ENCODE measurements at places on chromosomes 4 and X. TPM values are rescaled to one million over a fixed set of nuclear protein-coding genes. Genes with fewer than 3 reads are reported as not detected.

The FAM149A gene
- total RNA-seq, result not detected

The OGT gene
- 309 TPM for total RNA-seq

The HTN3 gene
- total RNA-seq, result not detected

- no peaks in the 10 kb centered on the region for H3K27me3 ChIP-seq
- no peaks in the 10 kb centered on the region for H3K36me3 ChIP-seq
- no peak for DNase-seq
- no peaks in the 10 kb centered on the region for H3K4me1 ChIP-seq
- no peak overlapping the region for H3K4me3 ChIP-seq
These were observed 1024.0 kb upstream of the SLIT2 start for GRCh38 chr4:19227701-19228100.

DNA sequence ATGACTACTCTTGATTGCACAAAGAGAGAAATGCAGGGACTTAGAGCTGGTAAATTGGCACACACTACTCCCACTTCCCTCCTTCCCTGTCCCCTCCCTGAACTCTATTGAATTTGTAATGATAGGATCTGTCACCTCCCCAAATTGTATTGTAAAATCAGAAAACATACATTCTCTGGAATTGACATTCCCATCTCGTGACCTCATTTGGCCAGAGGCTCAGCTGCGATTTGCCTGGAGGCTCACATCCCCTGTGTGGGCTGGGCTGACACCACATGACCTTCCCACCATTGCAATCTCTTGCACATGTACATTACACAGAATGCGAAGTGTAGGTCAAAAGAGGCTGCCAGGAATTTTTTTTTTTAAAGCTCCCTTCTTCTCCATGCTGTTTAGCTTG, 172.1 kb downstream of the MID1IP1 start:
- H3K36me3 ChIP-seq, result no peaks in the 10 kb centered on the region
- no peak overlapping the region for H3K4me3 ChIP-seq
- H3K27me3 ChIP-seq, result peaks cover 11% of the 10 kb centered on the region

- DNase-seq, result no peak
- no peaks in the 10 kb centered on the region for H3K36me3 ChIP-seq
- no peaks in the 10 kb centered on the region for H3K27me3 ChIP-seq
- no peaks in the 10 kb centered on the region for H3K4me1 ChIP-seq
These were observed 3.6 kb downstream of the LINC00632 start for GRCh38 chrX:140713174-140713539.

GRCh38 chr4:38017609-38018008, 57.4 kb downstream of the PTTG2 start:
- no peak overlapping the region for H3K4me3 ChIP-seq
- no peaks in the 10 kb centered on the region for H3K27me3 ChIP-seq
- no peaks in the 10 kb centered on the region for H3K4me1 ChIP-seq
- H3K36me3 ChIP-seq, result peaks cover 16% of the 10 kb centered on the region
- H3K27ac ChIP-seq, result no peak overlapping the region

- no peak overlapping the region for H3K27ac ChIP-seq
- DNase-seq, result no peak
- no peak overlapping the region for H3K4me3 ChIP-seq
- no peaks in the 10 kb centered on the region for H3K27me3 ChIP-seq
These were observed 12.3 kb upstream of the NDP start for GRCh38 chrX:43985511-43985910.

DNA sequence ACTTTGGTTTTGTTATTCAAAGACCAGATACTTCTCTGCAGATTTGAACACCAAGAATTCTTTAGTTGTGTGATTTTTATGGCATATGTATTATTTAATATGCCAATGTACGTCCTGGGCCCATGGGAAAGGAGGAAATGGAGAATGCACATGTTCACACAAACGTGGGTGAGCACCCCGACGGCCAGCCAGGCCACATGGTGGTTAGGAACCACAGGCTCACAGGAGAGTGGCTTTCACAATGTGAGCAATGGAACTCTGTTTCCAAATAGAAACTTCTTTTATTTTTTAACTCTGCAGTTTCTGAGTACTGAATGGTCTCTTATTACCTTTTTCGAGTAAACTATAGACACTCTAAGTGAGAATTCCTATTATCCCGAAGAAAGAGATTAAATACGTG, 58.0 kb upstream of the UNC5C start:
- no peaks in the 10 kb centered on the region for H3K27me3 ChIP-seq
- H3K4me1 ChIP-seq, result no peaks in the 10 kb centered on the region
- H3K27ac ChIP-seq, result no peak overlapping the region
- no peak overlapping the region for H3K4me3 ChIP-seq
- no peak for DNase-seq

The PFKFB1 gene
- 0.81 TPM for total RNA-seq

- H3K36me3 ChIP-seq, result no peaks in the 10 kb centered on the region
- H3K4me3 ChIP-seq, result no peak overlapping the region
- DNase-seq, result no peak
- H3K27me3 ChIP-seq, result no peaks in the 10 kb centered on the region
These were observed 409.8 kb downstream of the AR start for GRCh38 chrX:67953658-67954057.

The FGF13 gene
- total RNA-seq, result not detected

The CSAG3 gene
- not detected for total RNA-seq

- no peak for DNase-seq
- peaks cover 6% of the 10 kb centered on the region for H3K27me3 ChIP-seq
- H3K4me1 ChIP-seq, result no peaks in the 10 kb centered on the region
- H3K36me3 ChIP-seq, result no peaks in the 10 kb centered on the region
- no peak overlapping the region for H3K27ac ChIP-seq
These were observed 66.9 kb upstream of the CAPN6 start for GRCh38 chrX:111337067-111337637.

The BTK gene
- total RNA-seq, result 0.38 TPM

- no peak overlapping the region for H3K27ac ChIP-seq
- DNase-seq, result no peak
- H3K27me3 ChIP-seq, result no peaks in the 10 kb centered on the region
- peaks cover 5% of the 10 kb centered on the region for H3K4me1 ChIP-seq
- H3K4me3 ChIP-seq, result no peak overlapping the region
- H3K36me3 ChIP-seq, result peaks cover 41% of the 10 kb centered on the region
These were observed 31.9 kb downstream of the CBR4 start for GRCh38 chr4:168978001-168978700.

The PNMA6A gene
- 0.20 TPM for total RNA-seq

The AFF2 gene
- 1.5 TPM for total RNA-seq

DNA sequence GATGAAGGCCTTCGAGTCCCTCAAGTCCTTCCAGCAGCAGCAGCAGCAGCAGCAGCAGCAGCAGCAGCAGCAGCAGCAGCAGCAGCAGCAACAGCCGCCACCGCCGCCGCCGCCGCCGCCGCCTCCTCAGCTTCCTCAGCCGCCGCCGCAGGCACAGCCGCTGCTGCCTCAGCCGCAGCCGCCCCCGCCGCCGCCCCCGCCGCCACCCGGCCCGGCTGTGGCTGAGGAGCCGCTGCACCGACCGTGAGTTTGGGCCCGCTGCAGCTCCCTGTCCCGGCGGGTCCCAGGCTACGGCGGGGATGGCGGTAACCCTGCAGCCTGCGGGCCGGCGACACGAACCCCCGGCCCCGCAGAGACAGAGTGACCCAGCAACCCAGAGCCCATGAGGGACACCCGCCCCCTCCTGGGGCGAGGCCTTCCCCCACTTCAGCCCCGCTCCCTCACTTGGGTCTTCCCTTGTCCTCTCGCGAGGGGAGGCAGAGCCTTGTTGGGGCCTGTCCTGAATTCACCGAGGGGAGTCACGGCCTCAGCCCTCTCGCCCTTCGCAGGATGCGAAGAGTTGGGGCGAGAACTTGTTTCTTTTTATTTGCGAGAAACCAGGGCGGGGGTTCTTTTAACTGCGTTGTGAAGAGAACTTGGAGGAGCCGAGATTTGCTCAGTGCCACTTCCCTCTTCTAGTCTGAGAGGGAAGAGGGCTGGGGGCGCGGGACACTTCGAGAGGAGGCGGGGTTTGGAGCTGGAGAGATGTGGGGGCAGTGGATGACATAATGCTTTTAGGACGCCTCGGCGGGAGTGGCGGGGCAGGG, 568 bp downstream of the HTT start:
- peak overlapping the region; percentile 78 for H3K27ac ChIP-seq
- H3K4me3 ChIP-seq, result peak overlapping the region; percentile 84
- peak; percentile 65 for DNase-seq
- H3K27me3 ChIP-seq, result no peaks in the 10 kb centered on the region
- peaks cover 22% of the 10 kb centered on the region for H3K4me1 ChIP-seq

DNA sequence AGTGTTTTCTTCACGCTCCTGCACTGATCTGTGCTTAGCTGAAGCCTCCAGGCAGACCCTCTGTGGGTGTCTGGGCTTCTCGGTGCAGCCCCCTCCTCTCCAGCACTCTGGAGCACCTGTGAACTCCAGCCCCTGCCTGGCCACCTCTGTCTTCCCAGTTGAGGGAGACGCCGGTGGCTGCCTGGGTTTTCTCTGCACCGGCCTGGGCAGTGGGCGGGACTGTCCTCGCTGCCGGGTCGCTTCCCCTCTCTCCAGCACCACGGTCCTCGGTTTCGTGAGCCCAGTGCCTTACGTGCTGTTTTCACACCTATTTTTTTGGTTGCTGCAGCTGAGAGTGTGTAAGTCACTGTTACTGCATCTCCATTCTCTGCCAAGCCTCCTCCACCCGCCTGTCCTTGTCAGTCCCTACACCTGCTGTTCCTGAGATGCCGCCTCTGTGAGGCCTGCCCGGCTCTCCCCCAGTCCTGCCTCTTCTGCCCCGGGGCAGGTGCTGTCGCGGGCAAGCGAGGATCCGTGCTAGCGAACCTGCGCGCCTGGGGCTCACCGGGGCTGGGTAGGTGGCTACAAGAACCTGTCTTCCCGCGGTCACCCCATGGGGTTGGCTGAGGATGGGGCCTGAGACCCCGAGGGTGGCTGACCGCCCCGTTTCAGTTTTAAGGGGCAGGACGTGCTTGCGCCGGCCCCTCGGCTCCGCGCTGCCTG, 2.4 kb upstream of the FGFRL1 start:
- peaks cover 12% of the 10 kb centered on the region for H3K4me1 ChIP-seq
- H3K27ac ChIP-seq, result no peak overlapping the region
- peaks cover 5% of the 10 kb centered on the region for H3K36me3 ChIP-seq
- H3K4me3 ChIP-seq, result peak overlapping the region; percentile 67
- DNase-seq, result no peak

The WDR45 gene
- 48.1 TPM for total RNA-seq

DNA sequence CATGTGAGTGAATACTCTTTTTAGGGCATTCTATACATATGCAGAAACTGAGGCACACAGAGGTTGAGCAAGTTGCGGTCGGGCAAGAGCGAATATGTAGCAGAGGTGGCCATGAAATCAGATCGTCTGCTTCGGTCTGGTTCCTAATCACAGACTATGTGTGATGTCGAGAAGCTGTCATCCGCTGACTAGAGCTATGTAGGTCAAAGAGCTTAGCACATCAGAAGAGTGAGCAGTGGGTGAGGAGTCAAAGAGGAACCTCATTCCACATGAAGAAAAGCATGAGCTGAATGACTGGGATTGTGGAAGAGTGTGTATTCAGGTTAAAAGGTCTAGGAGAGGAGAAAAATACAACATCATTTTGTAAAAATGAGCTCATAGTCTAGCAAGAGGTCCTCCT, 19.0 kb downstream of the GAB3 start:
- no peaks in the 10 kb centered on the region for H3K27me3 ChIP-seq
- peak overlapping the region; percentile 95 for H3K27ac ChIP-seq
- peak overlapping the region; percentile 83 for H3K4me3 ChIP-seq
- peak; percentile 71 for DNase-seq

GRCh38 chrX:2536974-2537373, 36.2 kb upstream of the DHRSX start:
- peaks cover 20% of the 10 kb centered on the region for H3K27me3 ChIP-seq
- H3K4me1 ChIP-seq, result no peaks in the 10 kb centered on the region
- no peaks in the 10 kb centered on the region for H3K36me3 ChIP-seq
- no peak overlapping the region for H3K4me3 ChIP-seq
- no peak overlapping the region for H3K27ac ChIP-seq
- DNase-seq, result no peak

- no peak overlapping the region for H3K27ac ChIP-seq
- no peak overlapping the region for H3K4me3 ChIP-seq
- H3K27me3 ChIP-seq, result peaks cover 15% of the 10 kb centered on the region
- DNase-seq, result no peak
- H3K4me1 ChIP-seq, result peaks cover 4% of the 10 kb centered on the region
These were observed 115.0 kb downstream of the CEP44 start for GRCh38 chr4:174398728-174399127.

The NLGN3 gene
- 0.78 TPM for total RNA-seq

The SPP1 gene
- total RNA-seq, result not detected

The COL25A1 gene
- not detected for total RNA-seq

- no peak overlapping the region for H3K4me3 ChIP-seq
- no peak for DNase-seq
- no peaks in the 10 kb centered on the region for H3K36me3 ChIP-seq
These were observed 12.0 kb upstream of the TRIM61 start for GRCh38 chr4:164989471-164989870.

DNA sequence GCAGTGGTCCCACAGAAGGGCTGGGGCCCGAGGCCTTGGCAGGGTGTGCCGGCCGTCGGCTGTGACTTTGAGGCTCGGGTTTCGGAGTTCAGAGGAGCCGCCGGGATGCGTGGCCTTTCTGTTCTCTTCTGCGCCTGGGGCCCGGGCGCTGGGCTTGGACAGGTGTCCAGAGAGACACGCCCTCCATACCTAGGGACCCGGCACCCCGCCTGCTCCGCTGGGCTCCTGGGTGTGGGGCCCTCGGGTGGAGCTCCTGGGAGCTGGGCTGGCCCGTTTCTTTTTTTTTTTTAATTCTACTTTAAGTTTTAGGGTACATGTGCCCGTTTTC, 11.3 kb downstream of the FGFRL1 start:
- H3K4me1 ChIP-seq, result no peaks in the 10 kb centered on the region
- H3K27ac ChIP-seq, result no peak overlapping the region
- no peak for DNase-seq
- no peak overlapping the region for H3K4me3 ChIP-seq

The PRKX gene
- total RNA-seq, result 109 TPM

- H3K4me1 ChIP-seq, result no peaks in the 10 kb centered on the region
- H3K27ac ChIP-seq, result no peak overlapping the region
- H3K27me3 ChIP-seq, result no peaks in the 10 kb centered on the region
- no peak for DNase-seq
These were observed 26.0 kb downstream of the LRP2BP start for GRCh38 chr4:185369731-185370130.

The MAGEB1 gene
- total RNA-seq, result not detected

The ERVMER34-1 gene
- not detected for total RNA-seq

- no peaks in the 10 kb centered on the region for H3K27me3 ChIP-seq
- no peaks in the 10 kb centered on the region for H3K4me1 ChIP-seq
- H3K4me3 ChIP-seq, result no peak overlapping the region
- H3K27ac ChIP-seq, result no peak overlapping the region
- H3K36me3 ChIP-seq, result no peaks in the 10 kb centered on the region
These were observed 167.4 kb upstream of the TACR3 start for GRCh38 chr4:103887191-103887590.

GRCh38 chr4:76606645-76607265, 171.7 kb downstream of the SHROOM3 start:
- no peaks in the 10 kb centered on the region for H3K36me3 ChIP-seq
- H3K27ac ChIP-seq, result no peak overlapping the region
- DNase-seq, result no peak
- no peaks in the 10 kb centered on the region for H3K4me1 ChIP-seq
- H3K27me3 ChIP-seq, result peaks cover 6% of the 10 kb centered on the region
- H3K4me3 ChIP-seq, result no peak overlapping the region

- DNase-seq, result no peak
- H3K4me3 ChIP-seq, result no peak overlapping the region
- no peaks in the 10 kb centered on the region for H3K4me1 ChIP-seq
- peaks cover 15% of the 10 kb centered on the region for H3K36me3 ChIP-seq
- peaks cover 30% of the 10 kb centered on the region for H3K27me3 ChIP-seq
These were observed 1.1 kb downstream of the SLIT2 start for GRCh38 chr4:20252656-20253282.

The SPACA5 gene
- total RNA-seq, result not detected

GRCh38 chr4:52659001-52659721, at the start of gene USP46:
USP46 (minus strand) TSS chr4:52659301; CDS start chr4:52659150, 151 bp downstream.
- H3K27me3 ChIP-seq, result no peaks in the 10 kb centered on the region
- DNase-seq, result peak; percentile 78
- H3K4me1 ChIP-seq, result peaks cover 21% of the 10 kb centered on the region
- peak within 1 kb of the TSS; percentile 89 for H3K4me3 ChIP-seq
- H3K36me3 ChIP-seq, result peaks cover 10% of the 10 kb centered on the region

The FAM120C gene
- 7.6 TPM for total RNA-seq

The ENPP6 gene
- total RNA-seq, result 1.4 TPM

Measured in natural killer cell treated with Interleukin-12 subunit alpha and Interleukin-12 subunit beta and Interleukin-15 and Interleukin-18, amount 100 ng/mL, for 72 hours (primary cell).